ENCODE measurements at places on chromosomes 7 and 10.

DNA sequence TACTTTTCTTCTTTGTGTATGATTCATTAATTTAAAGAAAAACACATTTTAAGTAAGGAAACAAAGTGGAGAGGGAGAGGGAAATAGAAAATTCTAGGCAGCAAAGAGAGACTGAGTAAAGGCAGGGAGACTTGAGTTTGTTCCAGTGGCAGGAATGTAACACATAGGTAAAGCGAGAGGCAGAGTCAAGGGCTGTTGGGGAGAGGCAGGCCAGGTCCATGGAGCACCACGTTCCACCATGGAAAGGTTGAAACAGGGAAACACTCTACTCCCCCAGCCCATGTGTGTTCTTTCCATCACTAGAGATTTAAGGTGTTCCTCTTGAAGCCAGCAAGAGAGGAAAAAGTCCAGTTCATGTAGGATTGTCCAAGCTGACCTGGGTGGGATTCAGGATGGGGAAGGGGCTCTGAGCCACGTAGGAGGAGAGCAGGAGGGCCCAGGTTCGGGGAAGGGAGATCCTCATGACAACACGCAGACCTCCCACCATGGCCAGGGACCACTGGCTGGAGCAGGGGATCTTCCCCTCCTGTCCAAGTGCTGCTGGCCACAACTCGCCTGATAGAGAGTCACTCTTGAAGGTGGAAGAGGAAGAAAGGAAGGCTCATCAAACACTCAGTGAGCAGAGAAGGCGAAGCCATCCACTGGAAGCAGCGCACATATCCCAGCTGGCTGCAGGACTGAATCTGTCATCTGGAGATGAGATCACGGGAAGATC, 666.4 kb upstream of the MKI67 start:
- no peak for DNase-seq

- peak; percentile 6 for DNase-seq
Measured at GRCh38 chr10:4701016-4701415, 125.0 kb upstream of the AKR1E2 start.

- DNase-seq, result no peak
Measured at GRCh38 chr7:130140551-130141160, 64.5 kb downstream of the TMEM209 start.

DNA sequence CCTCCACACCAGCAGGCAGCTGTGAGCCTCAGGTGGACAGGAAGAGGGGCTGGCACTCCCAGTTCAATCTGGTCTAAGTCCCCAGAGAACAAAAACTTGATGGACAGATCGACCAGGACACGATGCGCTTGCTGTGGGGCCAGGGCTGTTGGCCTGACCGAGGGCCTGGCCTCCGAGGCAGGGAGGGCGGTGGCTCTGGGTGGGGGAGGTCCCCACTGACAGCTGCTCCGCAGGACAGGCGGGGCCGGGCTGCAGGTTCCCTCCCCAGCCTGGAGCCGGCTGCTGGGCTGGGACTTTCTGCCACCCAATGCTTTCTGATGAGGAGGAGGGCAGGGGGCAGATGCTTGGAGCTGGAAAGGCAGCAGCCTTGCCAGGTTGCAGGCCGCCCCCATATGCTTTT, 37.4 kb upstream of the ADGRA1 start:
- DNase-seq, result no peak

DNA sequence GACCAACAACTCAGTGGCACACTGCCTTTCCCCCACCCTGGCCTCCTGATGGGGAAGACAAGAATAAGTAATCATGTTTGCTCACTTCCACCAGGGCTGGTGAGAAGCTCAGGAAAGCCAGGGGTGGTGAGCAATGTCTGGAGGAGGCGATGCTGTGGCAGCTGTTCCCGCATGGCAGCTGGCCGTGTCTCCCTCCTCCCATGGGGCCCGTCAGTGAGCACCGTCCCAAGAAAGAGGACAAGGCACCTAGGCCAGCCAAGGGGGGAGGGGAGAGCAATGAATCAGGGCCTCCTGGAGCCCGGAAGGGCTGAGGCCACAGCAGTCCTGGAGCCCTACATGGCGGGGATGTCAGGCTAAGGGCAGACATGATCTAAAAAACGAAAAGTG, 69.2 kb upstream of the INSIG1 start:
- no peak for DNase-seq

GRCh38 chr7:30165590-30165989, 30.8 kb downstream of the MTURN start:
- DNase-seq, result no peak

GRCh38 chr10:63865210-63865609, 344.0 kb downstream of the REEP3 start:
- no peak for DNase-seq

GRCh38 chr10:124061030-124061429, 32.4 kb downstream of the CHST15 start:
- DNase-seq, result no peak

GRCh38 chr10:62788861-62789467, 15.6 kb upstream of the ADO start:
- no peak for DNase-seq

DNA sequence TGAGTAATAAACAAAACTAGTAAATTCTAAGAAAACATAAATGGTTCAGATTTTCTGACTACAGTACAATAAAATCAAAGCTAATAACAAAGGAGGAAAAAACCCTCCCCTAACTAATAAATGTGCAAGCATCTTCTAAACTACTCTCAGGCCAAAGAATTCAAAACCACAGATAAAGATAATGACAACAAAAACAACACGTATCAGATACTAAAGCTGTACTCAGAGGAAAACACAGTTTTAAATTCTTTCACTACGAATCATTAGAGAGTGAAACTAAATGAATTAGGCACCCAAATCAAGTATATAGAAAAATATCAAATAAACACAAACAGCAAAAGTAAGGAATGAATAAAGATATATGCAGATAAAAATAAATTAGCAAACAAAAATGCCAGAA, 200.9 kb downstream of the TEX36 start:
- no peak for DNase-seq

DNA sequence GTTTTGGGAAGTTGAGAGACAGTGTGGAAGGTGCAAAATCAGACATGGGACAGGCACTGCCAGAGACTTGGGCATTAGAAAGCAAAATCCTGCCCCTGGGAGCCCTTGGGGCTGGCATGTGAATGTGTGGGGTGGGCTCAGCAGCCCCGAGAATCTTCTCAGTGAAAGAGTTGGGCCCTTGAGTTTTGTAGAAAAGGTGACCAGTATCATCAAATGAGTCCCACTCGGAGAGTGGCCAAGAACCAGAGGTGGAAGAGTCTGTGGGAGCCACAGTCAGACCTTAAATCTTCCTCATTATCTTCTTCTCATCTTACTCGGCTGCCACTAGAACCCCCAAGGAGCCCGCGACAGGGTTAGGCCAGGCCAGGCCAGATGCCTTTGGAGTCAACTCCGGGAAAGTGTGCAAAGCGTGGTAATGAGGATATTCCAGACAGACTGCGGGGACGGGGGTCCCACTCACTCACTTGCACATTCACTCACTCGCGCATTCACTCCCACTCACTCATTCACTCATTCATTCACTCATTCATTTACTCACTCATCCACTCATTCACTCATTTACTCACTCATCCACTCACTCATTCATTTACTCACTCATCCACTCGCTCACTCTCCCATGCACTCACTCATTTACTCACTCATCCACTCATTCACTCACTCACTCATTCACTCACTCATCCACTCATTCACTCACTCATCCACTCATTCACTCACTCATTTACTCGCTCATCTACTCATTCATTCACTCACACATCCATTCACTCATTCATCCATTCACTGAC, 74.9 kb downstream of the CARD11 start:
- no peak for DNase-seq

GRCh38 chr10:126674741-126675515, 4.4 kb upstream of the C10orf90 start:
- DNase-seq, result no peak

GRCh38 chr10:70297224-70297623, 13.4 kb upstream of the NPFFR1 start:
- no peak for DNase-seq

DNA sequence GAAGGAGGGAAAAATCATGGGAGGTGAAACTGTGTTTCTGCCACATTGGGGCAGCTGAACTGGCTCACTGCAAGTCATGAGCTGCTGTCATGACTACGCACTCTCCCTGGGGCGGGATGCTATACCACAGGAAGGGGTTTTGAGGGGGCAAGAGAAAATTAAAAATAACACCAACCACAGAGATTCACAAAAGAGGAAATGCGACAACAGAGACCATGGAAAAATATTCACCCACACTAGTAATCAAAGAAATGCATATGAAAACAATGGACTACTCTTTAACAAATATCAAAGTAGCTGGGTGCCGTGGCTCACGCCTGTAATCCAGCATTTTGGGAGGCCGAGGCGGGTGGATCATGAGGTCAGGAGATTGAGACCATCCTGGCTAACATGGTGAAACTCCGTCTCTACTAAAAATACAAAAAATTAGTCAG, 65.2 kb upstream of the TM9SF3 start:
- DNase-seq, result no peak

DNA sequence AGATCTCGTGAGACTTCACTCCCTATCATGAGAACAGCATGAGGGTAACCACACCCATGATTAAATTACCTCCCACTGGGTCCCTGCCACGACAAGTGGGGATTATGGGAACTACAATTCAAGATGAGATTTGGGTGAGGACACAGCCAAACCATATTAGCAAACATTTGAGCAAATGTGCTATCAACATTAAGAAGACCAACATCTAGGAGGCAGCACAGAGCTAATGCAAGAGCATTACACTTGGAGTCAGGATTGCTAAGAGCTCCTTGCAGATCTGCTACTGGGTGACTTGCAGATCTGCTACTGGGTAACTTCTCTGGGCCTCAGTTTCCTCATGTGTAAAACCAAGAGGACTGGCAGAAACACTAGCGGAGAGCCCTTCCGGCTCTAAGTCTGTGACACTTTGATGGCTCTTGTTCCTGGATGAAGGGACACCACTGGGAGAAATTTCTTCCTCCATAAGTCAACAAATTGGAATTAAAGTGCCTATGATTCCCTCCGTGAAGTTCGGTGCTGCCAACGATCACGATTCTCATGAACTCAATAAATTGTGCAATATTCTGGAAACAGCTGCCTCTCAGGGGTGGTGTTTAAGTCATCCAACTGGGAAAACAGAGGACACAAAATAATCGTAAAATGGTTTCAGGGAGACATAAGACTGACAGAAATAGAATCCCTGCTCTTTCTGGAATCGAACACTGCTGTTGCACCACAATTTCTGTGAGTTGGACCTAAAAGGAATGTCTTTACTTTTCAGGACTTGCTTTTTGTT, 115.8 kb upstream of the ITGB1 start:
- no peak for DNase-seq

DNA sequence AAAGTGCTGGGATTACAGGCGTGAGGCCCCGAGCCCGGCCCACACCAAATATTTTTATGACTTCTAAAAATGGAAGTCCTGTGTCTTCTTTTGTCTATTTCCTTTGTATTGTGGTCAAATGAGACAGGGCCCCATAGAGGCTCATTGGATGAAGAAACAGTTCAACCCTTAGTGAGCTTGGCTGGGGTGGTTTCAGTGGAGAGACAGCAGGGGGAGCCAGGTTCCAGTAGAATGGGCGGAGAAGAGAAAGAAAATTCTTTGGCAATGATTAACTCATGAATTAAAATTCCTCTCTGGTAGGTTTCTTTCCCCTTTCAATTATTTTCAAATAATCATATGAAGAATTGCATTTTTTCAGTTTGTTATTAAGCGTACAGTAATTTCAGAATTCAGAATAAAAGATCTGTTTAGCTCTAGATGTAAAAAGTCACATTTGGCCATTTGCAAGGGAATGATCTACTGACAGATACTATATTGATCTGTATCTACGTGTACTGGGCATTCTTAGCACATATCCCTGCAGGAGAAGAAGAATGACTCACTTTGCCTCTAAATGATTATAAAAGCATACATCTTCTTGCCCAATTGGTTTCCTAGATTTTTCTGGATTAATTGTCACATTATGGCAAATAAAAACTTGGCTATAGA, 43.2 kb downstream of the PNLIPRP3 start:
- DNase-seq, result peak; percentile 49

- no peak for DNase-seq
Measured at GRCh38 chr7:105133358-105133757, 119.4 kb downstream of the KMT2E start.

DNA sequence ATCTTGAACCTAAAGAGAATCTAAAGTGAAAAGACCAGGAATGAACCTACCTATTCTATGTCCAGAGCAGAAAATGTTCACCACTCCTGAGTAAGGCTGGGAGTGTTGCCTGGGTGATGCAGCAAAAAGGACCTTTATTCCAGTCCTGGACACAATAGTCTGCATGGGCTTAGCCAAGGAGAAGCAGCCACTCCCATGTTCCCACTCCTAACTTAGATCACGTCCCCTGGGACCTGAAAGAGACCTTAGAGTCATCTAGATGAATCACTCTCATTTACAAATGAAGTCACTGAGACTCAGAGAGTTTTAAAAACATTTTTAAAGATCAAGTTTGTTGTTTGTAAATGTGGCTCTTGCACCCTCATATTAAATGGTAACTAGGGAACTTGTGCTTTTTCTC, 763.4 kb downstream of the KCNMA1 start:
- no peak for DNase-seq

- no peak for DNase-seq
Measured at GRCh38 chr10:100364735-100365391, 17.8 kb downstream of the SCD start.

- no peak for DNase-seq
Measured at GRCh38 chr10:61040399-61041016, 96.5 kb upstream of the RHOBTB1 start.

DNA sequence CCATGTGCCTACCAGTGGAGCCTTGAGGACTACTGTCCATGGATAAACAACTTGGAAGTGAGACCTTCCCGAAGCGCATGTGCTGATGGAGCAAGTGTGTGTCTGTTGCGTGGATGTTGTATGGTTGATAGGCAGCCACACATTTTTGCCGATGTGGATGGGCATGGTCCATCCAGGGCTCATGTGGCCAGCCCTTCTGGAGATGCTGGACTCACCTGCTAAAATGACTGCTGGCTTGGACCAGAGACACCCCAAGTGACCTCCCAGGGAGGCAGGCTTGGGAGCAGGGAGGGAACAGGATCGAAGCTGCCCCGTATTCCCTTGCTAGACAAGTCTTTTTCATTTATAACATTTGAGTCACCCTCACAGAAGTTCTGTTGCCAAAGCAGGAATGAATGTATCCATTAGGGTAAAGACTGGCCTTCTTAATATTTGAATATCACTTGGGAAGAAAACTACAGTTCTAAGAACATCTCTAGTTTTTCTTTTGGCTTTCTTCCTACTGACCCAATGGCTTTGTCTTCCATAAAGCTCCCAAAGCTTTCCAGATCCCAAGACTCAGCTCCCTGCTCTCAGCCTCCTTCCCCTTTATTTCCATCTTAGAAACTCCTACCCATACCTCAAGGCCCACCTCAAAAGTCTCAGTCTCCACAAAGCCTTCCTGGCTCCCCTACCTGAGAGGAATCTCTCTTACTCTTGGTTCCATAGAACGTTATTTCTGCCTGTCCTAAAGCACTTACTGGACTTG, 3.0 kb downstream of the PTPRE start:
- DNase-seq, result no peak

- no peak for DNase-seq
Measured at GRCh38 chr10:29725133-29725720, 90.5 kb upstream of the SVIL start.

- DNase-seq, result no peak
Measured at GRCh38 chr10:110460111-110460809, 37.4 kb upstream of the DUSP5 start.

Data from HuH-7.5 (cell line).